ENCODE measurements at places on chromosomes 5 and 9.
A peak's percentile ranks its signal among the peaks of the same experiment; 100 is the strongest.

- DNase-seq = no peak
Observed at GRCh38 chr9:5639816-5640215, 10.9 kb downstream of the RIC1 start.

GRCh38 chr9:134730761-134731496 is 89.3 kb downstream of the COL5A1 start:
- no peak for DNase-seq

DNA sequence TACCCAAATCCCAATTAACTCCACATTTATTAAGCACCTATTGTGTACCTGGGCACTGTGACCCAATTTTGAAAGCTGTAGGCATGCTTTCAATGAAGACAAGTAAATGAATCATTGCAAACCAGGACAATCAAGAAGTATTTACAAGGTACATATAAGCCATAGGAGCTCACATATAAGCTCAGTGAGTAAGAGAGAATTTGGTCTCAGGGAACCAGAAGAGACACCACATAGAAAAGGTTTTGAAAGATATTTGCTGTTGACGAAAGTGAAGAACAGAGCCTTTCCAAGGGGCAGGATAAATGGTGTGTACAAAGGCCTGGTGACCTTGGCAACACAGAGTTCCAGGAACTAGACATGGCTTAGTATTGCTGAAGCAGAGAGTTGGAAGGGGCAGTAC is 187.6 kb downstream of the CD180 start:
- DNase-seq = no peak

- DNase-seq = no peak
Observed at GRCh38 chr9:136748666-136749611, 614 bp upstream of the LCN6 start.

DNA sequence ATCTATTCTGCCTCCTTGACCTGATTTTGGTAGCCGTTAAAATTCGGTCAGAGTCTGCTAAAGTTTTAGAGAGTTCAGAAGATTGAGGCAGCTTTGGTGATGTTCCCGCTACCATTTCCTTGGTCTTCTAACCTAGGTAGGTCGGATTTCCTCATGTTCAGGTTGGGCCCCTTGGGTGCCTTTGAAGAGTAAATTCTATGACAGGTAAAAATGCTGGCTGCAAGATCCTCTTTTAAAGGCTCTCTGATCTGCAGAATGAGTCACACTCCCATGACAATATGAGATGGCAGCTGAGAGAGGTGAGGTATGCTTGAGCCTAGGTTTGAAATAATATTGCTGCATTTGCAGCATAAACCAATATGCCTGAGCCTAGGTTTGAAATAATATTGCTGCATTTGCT is 198.9 kb downstream of the TSSK1B start:
- DNase-seq = peak; percentile 60

DNA sequence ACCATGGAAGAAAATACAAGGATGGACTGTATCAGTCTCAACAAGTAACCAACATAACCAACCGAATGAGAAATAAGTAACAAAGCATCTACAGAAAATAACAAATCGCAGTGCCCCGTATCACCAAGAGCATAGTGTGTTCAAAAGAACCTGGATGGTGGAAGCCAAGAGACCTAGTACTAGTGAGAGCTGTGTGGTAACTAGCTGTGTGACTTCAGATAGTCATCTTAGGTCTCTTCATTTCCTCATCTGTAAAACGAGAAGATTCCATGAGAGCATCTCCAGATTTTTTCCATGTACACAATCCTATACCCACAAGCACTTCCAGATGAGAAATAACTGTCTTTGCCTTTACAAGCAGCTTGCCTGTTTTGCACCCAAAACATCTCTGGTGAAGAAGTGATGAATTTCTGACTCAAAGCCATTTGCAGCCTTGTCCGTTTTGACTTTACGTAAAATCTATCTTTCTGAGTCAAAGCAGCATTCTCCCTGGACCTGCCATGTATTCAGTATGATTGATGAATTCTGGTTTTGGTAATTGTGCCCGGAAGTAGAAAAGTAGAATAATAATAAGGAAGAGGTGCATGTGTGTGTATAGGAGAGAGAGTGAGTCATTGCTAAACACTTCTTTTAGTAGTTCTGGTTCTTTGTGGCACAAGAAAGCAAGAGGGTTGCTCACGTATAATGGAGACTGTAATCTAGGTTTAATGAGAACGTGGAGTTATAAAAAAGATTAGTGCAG is 41.0 kb downstream of the AOPEP start:
- no peak for DNase-seq

GRCh38 chr9:131266266-131267229 is 9.8 kb downstream of the FAM78A start:
- peak; percentile 48 for DNase-seq

DNA sequence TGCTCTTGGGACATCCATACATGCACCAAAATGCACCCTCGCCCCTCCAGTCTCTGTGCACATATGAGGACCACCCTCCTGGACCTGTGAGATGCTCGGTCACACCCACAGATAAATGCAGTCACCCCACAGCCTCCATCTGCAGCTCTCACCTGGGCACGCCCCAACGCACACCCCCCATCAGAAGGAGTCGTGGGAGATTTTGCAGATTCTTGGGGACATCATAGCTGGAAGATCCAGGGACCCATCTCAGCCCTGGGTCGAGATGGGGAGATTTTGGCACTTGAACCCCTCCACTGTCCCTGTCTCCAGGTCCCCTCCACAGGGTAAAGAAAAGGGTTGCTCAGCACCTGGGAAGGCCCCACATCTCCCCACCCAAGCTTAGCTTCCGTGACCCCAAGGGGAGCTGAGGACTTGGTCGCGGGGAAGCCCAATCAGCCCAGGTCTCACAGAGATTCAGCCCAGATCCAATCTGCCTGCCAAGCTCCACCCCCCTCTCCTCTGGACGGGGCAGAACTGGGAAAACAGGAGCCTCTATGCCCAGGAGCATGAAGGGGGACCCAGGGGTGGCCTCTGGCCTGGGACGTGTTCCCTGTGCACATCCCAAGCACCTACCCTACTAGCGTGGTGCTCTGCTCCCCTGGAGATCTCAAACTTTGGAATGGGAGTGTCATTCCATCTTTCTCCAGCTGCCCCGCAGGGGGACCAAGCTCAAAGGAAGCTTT is 89.2 kb upstream of the LMX1B start:
- DNase-seq = no peak

- peak; percentile 75 for DNase-seq
Observed at GRCh38 chr9:124477211-124477647, 27.0 kb downstream of the ADGRD2 start.

DNA sequence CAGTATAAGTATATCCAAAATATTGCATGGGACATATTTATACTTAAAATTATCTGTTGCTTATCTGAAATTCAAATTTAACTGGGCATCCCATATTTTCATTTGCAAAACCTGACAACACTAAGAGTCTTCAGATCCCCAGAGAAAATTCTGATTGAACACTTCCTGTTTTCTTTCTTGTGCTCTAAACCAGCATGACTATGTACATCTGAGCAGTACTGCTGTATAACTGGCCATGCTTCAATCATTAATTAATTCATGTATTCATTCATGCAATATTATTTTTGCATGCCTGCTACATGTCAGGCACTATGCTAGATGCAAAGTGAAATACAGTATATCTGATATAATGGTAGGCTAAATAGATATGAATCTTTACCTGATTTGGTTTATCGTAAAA is 461.2 kb downstream of the TLR4 start:
- no peak for DNase-seq

- no peak for DNase-seq
Observed at GRCh38 chr5:149221326-149221725, 50.3 kb upstream of the AFAP1L1 start.

DNA sequence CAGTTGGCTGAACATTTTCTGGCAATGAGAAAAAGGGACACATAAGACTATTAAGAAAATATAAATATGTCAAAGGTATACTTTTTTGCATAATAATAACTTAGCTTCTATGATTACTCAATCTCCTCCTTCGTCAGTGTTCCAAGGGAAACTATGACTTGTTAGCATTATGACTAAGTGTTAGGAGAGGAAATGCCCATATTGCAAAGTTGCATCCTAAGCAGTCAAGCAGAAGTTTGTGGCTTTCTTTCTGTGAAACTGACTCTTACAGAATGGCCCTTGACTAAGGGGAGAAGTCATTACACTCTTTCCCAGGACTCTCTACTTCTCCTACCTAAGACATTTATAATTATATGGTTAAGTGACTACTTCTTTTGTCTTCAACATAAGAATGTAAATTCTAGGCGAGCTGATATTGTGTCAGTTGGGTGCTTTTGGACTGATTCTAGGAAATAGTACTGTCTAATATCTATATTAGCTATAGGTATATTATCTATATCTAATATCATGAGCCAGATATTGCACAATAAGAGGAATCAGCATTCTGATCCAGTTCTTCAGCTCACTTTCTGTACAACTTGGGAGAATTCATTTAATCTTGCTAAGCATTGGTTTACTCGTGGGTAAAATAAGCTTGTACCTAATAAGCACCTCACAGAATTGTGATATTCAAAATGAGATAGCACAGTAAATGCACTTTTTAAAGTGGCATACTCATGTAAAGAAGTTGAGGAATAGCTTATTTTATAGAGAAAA is 16.4 kb upstream of the SPINK6 start:
- no peak for DNase-seq

DNA sequence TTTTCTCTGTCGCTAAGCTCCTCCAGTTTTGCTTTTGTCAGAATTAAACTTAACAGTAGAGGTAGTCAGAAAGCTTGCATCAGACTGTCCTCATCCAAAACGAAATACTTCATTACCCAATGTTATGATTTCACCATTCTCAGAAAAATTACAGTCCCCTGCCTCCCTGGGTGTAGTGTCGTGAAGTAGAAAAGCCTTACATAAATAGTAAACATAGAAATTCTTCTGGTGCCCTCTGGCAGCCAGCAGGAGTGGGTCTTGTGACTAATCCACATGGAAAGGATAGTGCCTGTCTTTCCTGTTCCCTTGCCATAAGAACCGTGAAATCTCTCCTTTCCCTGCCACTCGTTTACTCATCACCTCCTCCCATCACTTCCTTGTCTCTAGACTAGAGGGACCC is 230.6 kb downstream of the GNA14 start:
- no peak for DNase-seq

- DNase-seq = no peak
Observed at GRCh38 chr5:129413570-129413969, 46.5 kb upstream of the ADAMTS19 start.

DNA sequence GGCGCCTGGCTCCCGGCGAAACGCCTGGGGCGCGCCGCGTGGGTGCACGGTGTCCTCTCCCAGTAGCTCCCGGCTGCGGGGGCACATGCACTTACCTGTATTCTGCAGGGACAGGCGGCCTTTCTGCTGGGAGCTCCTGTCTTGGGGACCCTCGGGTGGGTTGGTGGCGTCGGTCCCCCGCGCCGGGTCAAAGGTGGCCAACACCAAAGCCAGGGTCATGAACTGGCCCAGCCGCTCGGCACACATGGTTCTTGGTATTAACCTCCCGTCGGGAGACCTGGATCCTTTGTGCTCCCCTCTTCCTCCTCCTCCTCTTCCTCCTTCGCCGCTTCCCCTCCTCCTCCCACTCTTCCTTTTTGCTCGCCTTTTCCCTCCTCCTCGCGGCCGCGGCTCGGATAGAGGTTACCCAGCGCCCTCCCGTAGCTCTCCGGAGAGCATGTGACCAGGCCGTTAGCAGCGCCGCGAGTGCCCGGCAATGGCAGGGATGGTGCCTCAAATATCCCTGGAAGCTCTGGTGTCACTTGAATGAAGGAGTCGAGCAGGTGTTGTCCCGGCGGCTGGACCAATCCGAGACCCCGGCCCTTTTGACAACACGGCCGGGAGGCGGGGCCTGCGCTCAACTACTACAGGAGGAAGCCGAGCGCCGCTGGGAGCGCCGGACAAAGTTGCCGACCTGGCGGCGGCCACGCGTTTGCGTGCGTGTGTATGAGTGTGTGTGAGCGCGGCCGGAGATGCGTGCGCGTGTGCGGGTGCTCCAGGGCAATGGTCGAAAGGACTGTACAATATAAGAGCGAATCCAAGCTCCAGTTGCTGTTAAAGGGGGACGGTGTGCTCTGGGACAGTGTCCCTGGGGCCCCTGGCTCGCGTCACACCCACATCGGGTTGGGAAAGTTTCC is at the start of gene STC2:
Gene STC2, minus strand, starts transcription at position 467 of the 896 bp plus-strand sequence. Its CDS starts 221 bp downstream, at position 246.
- DNase-seq = peak; percentile 98

DNA sequence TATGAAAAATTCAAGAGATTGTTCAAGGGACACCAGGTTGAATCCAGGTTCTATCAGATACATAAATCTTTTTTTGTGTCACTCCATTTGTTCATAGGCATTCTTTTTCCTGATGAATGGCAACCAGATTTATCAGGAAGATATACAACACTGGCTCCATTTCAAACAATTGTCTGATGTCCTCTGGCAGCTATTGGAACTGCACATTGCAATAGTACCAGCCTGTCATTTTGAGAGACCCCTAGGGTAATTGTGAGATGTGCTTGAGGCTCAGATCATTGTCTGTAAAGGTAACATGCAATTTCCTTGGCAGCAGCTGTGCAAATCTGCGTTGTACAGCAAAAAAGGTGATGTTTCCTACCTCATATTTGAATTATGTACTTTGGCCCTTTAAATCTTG is 25.9 kb downstream of the KCTD16 start:
- DNase-seq = no peak

GRCh38 chr9:82456642-82457041 is 468.1 kb downstream of the SPATA31D1 start:
- no peak for DNase-seq

DNA sequence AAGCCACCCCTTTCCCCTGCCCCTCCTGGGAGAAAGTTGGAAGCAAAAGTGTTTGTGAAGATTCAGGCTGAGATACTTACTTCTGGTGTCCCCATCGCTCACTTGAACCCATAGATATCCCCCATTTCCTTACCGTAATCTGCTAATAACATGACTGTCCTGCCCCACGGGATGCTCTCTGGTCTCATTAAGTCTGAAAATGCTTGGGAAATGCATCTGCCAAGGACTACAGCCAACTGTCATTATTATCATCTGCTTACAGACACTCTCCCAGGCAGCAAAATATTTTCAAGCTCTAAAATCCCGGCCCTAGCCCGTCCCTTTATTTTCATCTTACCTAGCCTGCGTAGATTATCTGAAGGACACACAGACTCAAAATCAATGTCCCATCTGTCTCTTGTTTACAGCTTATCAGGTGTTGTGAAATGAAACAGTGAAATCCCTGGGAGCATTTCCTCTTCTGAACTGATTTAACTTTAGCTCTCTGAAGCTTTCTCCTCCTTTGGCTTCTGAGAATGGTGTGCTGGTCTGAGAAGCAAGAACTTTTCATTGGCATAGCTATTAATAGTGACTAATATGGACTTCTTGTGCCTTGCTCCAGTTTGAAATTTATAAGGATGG is 126.9 kb upstream of the OSMR start:
- DNase-seq = no peak

GRCh38 chr9:28166179-28166578 is 592.9 kb upstream of the C9orf72 start:
- DNase-seq = no peak

DNA sequence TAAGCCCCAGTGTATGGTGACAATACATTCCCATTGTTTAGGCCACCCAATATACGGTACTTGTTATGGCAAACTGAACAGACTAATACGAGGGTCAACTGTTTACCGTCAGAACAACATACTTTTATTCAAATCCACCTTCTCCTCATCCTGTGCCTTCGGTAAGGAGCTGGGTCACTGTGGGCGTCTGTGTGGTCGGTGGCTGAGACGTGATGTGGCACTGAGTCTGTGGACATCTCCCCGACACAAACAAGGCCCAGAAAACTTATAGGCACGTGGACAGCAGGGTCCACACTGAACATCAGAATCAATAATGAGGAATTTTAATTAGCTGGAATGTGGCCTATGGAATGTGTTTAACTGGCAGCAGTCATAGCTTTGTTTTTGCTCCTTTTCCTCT is 154.3 kb upstream of the IRX2 start:
- peak; percentile 18 for DNase-seq
